Upper lobe of left lung (tissue), 6 donors: ENCODE measurements at places on chromosomes 5 and 9. TPM values are rescaled to one million over a fixed set of nuclear protein-coding genes. Genes with fewer than 3 reads are reported as not detected.

Gene NR5A1
- not detected for total RNA-seq

Gene TRPM3
- total RNA-seq: 0.17 TPM

Gene PIP5K1B
- 44.1 TPM for total RNA-seq

Gene TRIM36
- under 0.01 TPM for total RNA-seq

Gene CCDC183
- 1.9 TPM for total RNA-seq

Gene IL31RA
- not detected for total RNA-seq

Gene ACTBL2
- not detected for total RNA-seq

Gene SPATA31C1
- not detected for total RNA-seq

Gene C6
- 0.89 TPM for total RNA-seq

Gene ARRDC3
- total RNA-seq: 142 TPM

Gene FYB1
- total RNA-seq: 42.1 TPM

Gene POLR3G
- 2.5 TPM for total RNA-seq

Gene NPR3
- 28.8 TPM for total RNA-seq

Gene TRAF1
- total RNA-seq: 29.3 TPM

Gene SLC6A18
- total RNA-seq: not detected

Gene ZNF618
- total RNA-seq: 10.5 TPM

Gene TLR4
- total RNA-seq: 57.0 TPM

Gene TMEM252
- total RNA-seq: not detected

Gene RC3H2
- total RNA-seq: 65.0 TPM

Gene SLC4A9
- total RNA-seq: 0.23 TPM

Gene ARHGEF28
- total RNA-seq: 14.4 TPM

Gene WNK2
- total RNA-seq: 1.1 TPM

Gene FAM151B
- total RNA-seq: 3.2 TPM

Gene GABRA6
- total RNA-seq: not detected

Gene TXNDC8
- not detected for total RNA-seq

Gene MYOZ3
- 2.8 TPM for total RNA-seq

Gene ARL10
- 3.9 TPM for total RNA-seq

Gene TICAM2
- total RNA-seq: 6.2 TPM

Gene RXFP3
- total RNA-seq: not detected
